Progenitor cell of endocrine pancreas (in vitro differentiated cells): ENCODE measurements at places on chromosomes 1 and 21. TPM values are rescaled to one million over a fixed set of nuclear protein-coding genes. Genes with fewer than 3 reads are reported as not detected.

DNA sequence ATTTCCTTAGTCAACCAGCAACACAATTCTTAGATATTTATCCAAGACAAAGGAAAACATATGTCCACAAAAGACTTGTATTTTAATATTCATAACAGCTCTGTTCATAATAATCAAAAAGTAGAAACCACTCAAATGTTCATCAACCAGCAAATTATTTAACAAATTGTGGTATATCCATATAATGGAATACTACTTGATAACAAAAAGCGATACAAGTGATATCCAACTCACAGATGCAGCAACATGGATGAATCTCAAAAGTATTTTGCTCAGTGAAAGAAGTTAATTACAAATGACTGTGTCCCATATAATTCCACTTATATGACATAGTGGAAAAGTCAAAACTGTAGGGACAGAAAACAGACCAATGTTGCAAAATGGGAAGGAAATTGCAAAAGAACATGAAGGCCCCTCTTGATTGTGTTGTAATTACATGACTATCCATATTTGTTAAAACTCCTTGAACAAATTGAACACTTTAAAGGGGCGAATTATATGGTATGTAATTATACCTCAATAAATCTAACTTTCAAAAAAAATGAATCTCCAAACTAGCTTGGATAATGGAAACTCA, 116.9 kb downstream of the EDEM3 start:
- no peak for DNase-seq

DNA sequence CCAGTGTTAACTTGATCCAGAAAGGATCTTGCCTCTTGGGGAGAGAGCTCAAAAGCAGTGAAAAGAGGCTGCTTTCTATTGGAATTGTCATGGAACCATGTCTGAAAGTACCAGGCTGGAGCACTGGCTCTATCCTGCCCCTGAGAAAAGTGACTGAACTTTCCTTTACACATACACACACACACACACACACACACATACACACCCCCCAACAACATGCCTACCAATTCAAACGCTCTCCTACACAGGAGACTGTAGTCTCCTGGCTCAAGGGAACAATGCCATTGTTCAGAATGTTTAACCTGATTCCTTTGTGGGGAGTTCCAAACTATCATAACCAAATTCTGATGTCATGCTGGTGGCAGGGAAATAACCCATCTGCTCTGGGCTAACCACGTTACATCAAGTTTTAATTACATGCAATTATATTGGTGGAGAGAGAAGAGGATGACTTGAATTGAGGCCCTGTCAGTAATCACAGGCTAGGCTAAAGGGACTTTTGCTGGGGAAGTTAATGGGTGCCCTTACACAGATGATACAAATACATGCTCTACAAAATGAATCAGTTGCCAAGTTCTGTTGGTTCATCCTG, 52.3 kb upstream of the DUSP10 start:
- DNase-seq = no peak

- no peak for DNase-seq
Observed at GRCh38 chr1:147078606-147079399, 93.5 kb downstream of the PRKAB2 start.

- no peak for DNase-seq
Observed at GRCh38 chr1:214270097-214270650, 10.8 kb upstream of the SMYD2 start.

- no peak for DNase-seq
Observed at GRCh38 chr1:22626237-22627157, 9.9 kb upstream of the C1QA start.

DNA sequence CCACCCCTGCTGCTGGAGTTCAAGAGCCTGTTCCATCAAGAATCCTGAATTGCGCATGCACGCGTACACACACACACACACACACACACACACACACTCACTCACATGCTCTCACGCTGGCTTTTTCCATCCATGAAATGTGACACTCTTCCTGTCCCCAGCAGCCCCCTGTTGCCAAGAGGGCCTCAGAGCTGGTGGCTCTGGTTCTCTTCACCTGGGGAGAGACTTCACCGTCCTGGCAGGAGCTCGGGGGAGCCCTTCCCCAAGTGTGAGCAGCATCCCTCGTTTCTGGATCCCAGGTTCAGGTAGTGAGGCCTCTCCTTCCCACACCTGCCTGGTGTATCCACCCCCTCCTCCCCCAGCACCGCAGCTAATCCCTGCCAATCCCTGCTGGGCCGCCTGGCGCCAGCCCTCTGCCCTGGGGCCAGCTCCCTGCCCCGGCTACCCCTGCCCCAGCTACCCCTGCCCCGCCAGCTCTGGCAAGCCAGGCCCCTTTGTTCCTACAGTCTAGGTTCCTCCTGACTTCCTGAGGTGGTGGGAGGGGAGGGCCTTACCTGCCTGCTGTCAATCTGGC, 9.9 kb downstream of the PLOD1 start:
- no peak for DNase-seq

Gene PAQR7
- total RNA-seq = 20.2 and 21.0 TPM in 2 replicates

Gene CD101
- total RNA-seq = 2.8 and 3.3 TPM in 2 replicates

Gene CD34
- total RNA-seq = 0.07 TPM in 1 of 2 replicates, not detected in the other
